ENCODE measurements at places on chromosomes 6 and 20.

- no peak for DNase-seq
Observed at GRCh38 chr6:168393126-168393870, 47.7 kb upstream of the SMOC2 start.

- no peak for DNase-seq
Observed at GRCh38 chr20:1489764-1490436, 1.3 kb downstream of the SIRPB2 start.

DNA sequence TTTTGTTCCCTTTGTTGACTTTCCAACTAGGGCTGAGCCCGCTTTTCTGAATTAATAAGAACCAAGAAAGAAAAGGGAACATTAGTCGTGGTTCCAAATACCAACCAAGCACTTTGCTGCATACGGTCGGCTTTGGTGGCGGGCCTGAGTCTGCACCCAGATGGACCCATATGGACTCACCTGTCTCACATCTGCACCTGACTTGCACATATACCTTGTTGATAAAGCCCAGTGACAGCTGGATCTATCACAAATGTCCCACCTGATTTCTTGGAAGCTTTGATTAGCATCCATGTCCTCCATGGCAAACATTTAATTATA, 39.0 kb downstream of the TPD52L1 start:
- no peak for DNase-seq

DNA sequence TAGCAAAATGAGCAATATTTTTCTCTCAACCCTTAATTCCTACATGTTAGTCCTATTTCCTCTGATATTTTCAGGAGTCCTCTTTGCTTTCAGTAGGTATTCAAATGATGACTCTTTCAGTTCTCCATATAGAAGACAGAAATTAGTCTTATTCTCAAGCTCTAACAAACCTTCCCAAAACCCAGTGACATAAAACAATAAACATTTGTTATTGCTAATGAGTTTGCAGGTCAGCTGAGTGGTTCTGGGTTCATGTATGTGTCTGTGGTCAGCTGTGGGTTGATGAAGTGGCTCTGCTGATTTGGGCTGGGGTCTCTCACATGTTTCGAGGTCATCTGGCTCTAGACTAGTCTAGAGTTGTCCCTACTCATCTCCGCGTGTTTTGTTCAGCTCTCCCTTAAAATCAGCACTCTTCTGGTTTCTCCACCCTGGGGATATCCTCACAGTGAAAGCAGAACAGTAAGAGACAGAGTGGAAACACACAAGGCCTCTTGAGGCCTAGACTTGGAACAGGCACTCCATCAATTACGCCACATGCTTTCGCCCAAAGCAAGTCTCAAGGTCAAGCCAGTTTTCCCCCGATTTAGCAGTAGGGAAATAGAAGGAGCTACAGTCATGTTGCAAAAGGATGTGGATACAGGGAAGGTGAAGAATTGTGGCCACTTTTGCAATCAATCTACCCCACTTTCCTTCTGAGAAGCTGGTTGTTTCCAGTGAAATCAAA, 273.0 kb downstream of the PLCB1 start:
- no peak for DNase-seq

DNA sequence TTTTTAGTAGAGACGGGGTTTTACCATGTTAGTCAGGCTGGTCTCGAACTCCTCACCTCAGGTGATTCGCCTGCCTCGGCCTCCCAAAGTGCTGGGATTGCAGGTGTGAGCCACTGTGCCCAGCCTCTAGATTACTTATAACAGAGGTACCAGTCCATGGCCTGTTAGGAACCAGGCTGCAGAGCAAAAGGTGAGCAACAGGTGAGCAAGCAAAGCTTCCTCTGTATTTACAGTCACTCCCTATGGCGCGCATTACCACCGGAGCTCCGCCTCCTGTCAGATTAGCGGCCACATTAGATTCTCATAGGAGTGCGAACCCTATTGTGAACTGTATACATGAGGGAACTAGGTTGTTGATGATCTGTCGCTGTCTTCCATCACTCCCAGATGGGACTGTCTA, 178.0 kb upstream of the SALL4 start:
- no peak for DNase-seq

- no peak for DNase-seq
Observed at GRCh38 chr6:36784376-36784636, 54.9 kb downstream of the CPNE5 start.

- no peak for DNase-seq
Observed at GRCh38 chr20:33560026-33560425, 70.1 kb downstream of the CBFA2T2 start.

DNA sequence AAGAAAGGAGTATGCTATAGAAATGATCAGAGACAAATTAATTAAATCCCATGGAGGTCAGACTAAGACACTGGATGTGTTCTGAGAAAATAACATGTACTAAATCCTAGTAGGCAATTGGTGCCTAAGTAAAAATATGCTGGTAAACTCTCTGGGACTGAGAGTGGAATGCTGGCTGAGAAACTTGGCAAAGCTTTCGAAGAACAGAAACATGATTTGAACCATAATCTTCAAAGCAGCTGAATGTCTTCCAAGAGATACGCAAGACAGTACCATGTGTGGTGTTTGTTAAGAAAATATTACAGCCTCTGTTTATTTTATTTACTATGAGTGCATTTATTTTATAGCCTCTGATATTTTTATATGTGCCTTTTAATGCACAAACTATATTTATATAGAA, 55.2 kb downstream of the EFHC1 start:
- no peak for DNase-seq

GRCh38 chr6:170207586-170208181, 83.2 kb downstream of the DLL1 start:
- DNase-seq: no peak

DNA sequence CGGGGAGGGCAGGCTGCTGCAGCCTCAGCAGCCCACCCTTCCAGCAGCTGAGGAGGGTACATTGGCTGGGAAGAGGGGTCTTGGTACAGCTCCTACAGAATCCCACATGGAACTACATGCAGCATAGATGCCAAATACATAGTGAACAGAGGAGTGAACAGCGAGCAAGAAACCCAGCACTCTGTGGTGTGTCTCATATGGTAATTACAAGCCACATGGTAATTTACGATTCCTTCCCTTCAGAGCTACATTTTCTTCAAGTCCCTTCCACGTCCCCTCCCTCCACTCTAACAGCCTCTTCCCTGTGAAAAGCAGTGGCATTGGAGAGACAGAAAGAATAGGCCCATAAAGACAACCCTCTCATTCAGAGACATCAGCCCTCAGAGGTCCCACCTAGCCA, 167.7 kb downstream of the SYNDIG1 start:
- no peak for DNase-seq

- DNase-seq: no peak
Observed at GRCh38 chr6:140554421-140554820, 1180.0 kb upstream of the CITED2 start.

- no peak for DNase-seq
Observed at GRCh38 chr6:131303338-131303930, 168.2 kb downstream of the AKAP7 start.

GRCh38 chr6:27650620-27651370, 177.9 kb upstream of the ZNF184 start:
- DNase-seq: peak; percentile 79

DNA sequence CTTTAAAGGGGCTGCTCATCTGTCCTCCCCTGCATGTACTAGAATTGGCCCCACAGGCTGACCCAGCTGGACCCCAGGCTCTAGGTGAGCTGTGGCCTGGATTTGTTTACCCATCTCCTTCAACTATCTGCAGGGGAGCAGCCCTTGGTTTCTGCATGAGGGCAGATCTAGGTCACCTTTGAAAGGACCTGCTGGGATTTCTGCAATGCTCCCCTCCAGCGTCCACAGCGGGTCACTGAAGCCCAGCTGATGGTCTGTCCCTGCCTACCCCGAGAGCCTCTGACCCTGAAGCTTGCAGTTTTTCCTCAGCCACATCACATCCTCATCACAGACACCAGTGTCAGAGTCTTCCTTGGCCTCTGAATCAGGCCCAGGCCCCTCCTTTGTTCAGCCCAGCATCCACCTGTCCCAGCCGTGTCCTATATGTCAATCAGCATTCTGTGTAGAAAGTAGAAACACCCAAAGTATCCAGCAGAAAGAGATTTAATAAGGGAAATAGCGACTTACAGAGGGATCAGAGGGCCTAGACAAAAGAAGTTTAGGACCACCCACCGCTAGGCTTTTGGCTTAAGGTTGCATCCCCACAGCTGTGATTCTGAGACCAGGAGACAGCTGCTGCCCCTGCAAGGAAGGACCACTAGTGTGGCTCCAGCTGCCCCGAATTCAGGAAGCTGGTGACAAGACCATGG, 243.1 kb downstream of the LRFN2 start:
- no peak for DNase-seq

DNA sequence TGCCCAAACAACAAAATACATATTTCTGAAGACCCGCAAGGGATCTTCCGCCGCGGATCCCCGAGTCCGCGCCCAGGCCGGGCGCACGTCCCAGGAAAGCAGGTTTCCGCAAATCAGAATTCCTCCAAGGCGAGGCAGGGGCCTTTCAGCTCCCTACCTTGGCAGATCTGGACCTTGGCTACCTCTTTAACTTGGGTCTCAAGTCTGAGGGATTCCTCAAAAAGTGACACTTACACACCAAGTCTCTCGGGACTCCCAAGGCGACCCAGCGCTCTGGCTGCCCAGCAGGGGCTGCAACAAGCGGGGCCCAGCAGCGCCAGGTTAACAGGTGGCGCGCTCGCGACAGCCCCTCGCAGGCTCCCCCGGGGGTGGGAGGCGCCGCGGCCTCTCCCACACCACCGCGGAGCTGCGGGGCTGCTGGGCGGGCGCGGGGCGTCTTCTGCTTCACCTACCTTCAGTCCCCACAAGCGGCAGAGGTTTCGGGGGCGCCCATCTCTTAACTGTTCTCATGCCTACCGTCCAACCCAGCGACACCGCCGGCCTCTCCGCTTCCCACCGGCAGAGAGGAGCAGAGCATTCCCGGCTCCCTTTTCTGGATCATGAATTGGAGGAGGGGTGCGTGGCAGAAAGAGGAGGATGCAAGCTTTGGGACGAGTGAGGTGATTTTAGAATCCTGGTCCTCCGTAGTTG, 414 bp downstream of the SIM1 start:
- DNase-seq: no peak

GRCh38 chr20:10079964-10080363, 45.2 kb downstream of the ANKEF1 start:
- peak; percentile 91 for DNase-seq

- no peak for DNase-seq
Observed at GRCh38 chr6:143146186-143146851, 85.6 kb downstream of the AIG1 start.

DNA sequence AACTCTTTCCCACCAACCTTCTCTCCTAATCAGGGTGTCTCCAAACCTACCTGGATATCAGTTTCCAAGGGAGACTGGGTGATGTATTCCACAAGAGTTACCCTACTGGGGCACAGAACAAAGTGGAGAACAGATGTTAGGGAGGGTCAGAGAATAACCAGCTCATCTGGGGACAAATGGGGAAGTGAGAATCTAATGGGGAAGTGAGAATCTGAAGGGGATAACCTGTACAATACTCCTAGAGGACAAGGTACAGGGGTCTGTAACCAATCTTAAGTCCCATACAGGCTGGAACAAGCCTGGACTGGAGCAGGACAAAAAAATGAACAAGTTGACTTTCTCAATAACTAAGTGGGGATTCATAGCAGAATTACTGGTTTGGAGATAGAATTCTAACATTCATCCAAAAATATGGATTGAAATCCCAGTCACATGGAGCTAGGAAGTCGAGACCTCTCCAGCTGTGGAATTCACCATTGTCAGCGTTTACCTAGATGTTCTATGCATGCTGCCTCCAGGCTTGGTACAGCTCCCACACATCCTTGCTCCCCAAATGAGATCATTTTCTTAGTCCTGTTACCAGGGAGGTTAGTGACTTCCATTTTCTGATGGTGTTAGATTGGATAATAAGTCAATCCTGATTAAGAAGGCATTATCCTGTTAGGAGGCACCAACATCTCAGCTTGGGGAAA, 214.8 kb upstream of the MOCS1 start:
- DNase-seq: no peak

DNA sequence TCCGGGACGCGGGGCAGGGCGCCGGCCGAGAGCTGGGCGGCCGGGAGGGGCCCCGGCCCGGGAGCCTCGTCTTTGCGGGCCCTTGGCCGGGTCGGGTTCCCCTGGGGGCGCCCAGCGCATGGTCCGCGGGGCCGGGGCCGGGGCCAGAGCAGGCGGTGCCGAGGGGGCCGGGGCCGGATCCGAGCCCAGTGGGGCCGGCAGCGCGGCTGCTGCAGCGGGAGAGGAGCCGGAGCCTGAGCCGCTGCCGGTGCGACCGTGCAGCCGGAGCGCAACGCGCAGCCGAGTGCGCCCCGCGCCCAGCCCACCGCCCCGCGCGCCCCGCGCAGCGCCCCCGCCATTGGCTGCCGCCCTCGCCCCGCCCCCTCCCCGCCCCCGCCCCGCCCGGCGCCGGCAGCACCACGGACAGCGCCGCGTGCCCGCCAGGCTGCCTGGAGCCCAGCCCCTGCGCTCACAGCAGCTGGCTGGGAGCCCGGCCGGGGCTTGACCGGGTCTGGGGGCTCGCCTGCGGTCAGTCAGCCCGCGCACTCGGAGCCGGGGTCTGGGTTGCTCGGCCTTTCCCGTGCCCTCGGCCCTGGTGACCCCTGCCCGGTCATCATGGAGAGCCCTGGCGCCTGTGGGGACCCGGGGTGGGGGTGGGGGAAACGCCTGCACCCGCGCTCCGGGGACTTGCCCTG, at the start of gene HRH3:
Gene HRH3, minus strand, starts transcription at position 287 of the 674 bp plus-strand sequence. CDS start 308 bp downstream, outside the sequence.
- DNase-seq: no peak

GRCh38 chr20:17969884-17970409, 1.1 kb downstream of the MGME1 start:
- peak; percentile 76 for DNase-seq

GRCh38 chr20:63098195-63098810, 91.5 kb upstream of the BHLHE23 start:
- no peak for DNase-seq

GRCh38 chr20:4111440-4112411, 96.4 kb upstream of the RNF24 start:
- DNase-seq: no peak

GRCh38 chr20:51425347-51426106, 117.0 kb downstream of the NFATC2 start:
- no peak for DNase-seq

- no peak for DNase-seq
Observed at GRCh38 chr6:158847012-158847529, 27.9 kb upstream of the EZR start.

- DNase-seq: no peak
Observed at GRCh38 chr6:16067568-16067967, 61.3 kb upstream of the MYLIP start.

DNA sequence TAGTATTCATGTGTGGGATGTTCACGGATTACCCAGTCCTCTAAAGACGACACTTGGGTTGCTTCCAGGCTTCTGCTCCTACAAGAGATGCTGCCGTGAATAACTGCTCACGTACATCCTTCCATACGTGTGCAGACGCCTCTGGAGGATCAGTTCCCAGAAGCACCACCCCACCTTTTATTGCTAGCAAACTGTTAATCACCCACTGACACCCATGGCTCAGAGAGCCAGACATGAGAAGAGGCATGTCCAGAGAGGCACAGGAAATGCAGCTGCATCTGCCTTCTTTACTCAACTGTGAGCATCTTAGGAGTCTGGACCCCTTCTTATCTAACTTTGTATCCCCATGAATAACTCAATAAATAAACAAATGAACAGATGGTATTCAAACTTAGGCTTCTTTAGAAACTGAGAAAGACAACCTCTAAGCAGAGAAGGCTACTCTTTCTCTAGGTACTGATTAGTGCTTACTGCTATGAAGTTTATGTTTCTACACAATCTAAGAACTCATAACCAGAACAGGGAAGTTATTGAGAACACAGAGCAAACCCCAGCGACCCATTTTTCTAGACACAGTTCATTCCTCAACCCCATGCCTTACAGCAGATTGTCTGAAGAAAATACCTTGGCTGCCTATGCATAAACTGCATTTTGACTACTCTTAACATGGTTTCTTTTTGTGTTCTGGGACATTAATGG, 228.7 kb upstream of the RREB1 start:
- DNase-seq: peak; percentile 30

- DNase-seq: peak; percentile 44
Observed at GRCh38 chr20:64079273-64080012, at the start of gene RGS19. RGS19 (minus strand) TSS chr20:64079518; CDS start chr20:64076886, 2,632 bp downstream.

Measured in fibroblast of mammary gland (primary cell).